ELR (cell line): ENCODE measurements at places on chromosomes 3 and 15.

GRCh38 chr3:182739619-182740018 lies 53.7 kb upstream of the ATP11B start:
- no peak for DNase-seq

DNA sequence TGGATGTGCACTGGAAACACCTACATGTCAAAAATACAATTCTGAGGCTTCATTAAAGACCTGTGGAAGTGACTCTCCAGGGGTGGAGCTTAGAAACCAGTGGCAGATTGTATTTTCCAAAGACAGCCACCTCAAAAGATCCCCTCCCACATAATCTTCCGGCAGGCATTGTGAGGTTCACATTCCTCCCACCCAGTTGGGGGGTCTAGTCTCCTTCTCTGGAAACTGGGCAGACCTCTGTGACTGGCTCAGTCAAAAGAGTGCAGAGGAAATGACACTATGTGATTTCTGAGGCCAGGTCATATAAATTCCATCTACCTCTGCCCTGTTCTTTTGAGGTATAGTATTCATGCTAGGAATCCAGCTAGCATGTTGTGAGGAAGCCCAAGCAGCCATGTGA lies 1.9 kb upstream of the CFAP92 start:
- DNase-seq, result no peak

DNA sequence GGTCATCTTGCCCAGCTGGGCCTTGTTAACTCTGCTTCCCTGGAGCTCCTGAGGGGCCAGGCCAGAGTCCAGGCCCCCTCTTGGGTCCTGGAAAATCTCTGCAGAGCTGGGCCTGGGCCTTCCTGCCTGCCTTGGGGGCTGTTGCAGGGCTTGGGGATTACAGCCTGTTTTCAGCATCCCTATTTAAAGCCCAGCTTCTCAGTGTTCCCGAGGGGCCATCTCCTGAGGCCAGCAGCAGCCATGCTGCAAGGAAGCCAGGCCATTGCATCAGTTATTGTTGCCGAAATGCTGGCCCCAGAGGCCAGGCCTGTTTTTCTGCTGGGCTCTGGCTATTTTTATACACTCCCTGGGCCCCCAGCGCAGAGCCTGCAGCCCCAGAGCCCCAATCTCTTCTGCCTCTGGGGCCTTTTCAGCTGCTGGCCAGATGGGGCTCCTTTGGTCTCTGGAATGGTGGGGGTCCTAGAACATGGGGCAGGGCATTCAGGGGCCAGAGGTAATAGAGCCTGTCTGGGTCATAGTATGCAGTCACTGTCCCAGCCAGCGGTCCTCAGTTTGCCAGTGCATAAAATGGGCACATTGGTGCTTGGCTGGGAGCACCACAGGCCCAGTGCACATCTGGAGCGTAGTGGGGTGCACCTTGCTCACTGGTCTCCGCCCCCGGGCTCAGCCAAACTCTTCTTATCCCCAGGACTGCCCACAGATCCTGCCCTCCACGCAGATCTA lies 28.5 kb downstream of the PLXNA1 start:
- no peak for DNase-seq

- DNase-seq, result peak; percentile 27
Observed at GRCh38 chr3:99647081-99647480, 8.7 kb downstream of the COL8A1 start.

DNA sequence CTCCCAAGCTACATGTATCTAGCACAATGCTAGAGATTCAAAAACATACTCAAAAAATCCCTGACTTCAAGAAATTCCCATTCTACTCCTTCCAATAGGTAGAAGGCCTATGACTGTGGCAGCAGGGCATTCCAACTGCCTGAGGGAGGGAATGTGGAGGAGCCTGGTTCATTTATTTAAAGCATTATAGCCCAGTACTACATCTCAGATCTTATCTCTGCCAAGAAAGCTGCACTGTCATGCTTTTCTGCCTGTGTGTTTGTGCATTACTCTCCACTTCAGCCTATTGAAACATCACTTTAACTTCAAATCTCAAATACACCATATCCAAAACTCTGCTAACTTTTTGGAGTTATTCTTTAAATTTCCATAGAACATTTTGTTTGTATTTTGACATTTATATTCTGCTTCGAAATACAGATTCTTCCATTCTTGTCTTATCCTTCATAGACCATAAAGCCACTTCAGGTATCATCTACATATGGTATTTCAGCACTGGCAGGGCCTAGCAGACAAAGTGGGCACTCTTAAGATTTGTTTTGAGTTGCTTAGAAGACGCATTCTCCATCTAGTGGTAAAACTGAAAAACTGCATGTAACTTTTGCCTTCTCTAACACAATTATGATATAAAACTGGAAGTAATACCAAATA lies 59.1 kb upstream of the NEDD4 start:
- DNase-seq, result peak; percentile 75

DNA sequence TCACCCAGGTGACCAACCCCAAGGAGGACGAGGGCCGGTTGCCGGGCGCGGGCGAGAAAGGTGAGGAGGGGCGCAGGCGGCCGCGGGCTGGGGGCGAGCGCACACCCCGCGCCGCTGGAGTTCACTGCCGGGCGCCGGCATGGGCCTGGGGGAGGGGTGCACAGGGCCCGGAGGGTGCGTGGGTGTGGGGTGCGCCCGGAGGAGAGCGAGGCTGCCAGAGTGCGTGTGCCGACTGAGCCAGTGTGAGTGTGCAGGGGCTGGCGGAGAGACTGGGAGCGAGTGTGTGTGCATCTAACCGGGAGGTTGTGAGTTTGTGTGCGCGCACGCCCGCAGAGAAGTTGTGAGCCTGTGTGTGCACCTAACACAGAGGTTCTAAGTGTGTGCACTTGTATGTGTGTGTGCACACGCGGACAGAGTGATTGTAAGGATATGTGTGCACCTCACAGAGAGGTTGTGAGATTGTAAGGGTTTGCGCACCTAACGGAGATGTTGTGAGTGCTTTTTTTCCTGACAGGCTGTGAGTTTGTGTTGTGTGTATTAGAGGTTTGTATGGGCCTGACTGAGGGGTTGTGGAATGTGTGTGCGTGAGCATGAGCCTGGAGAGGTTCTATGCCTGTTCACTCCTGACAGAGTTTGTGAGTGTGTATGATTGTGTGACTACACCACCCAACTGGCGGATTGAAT lies 681 bp downstream of the CTDSPL start:
- peak; percentile 48 for DNase-seq

- no peak for DNase-seq
Observed at GRCh38 chr3:112360561-112360960, 27.6 kb downstream of the CD200 start.

GRCh38 chr15:70526221-70526973 lies 237.0 kb downstream of the UACA start:
- peak; percentile 90 for DNase-seq

GRCh38 chr3:27728195-27729087 lies 6.3 kb upstream of the EOMES start:
- DNase-seq, result peak; percentile 49

DNA sequence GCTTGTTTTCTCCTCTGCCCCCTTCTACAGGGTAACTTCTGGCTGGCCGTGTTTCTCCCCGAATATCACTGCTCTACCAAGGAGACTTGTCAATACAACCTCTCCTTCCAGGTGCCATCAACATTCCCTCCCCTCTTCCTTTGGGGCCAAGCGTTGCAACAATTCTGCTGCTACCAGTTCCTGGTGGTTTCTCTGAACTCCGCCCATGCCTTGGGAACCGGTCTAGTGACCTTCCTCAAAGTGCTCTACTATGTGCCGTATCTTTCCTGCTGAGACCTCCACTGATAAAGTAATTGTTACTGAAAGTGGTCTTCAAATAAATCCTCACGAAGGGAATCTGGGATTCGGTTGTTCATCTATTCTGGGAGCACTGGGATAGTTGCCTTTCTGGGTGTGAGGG lies 26.2 kb downstream of the PCSK6 start:
- no peak for DNase-seq

DNA sequence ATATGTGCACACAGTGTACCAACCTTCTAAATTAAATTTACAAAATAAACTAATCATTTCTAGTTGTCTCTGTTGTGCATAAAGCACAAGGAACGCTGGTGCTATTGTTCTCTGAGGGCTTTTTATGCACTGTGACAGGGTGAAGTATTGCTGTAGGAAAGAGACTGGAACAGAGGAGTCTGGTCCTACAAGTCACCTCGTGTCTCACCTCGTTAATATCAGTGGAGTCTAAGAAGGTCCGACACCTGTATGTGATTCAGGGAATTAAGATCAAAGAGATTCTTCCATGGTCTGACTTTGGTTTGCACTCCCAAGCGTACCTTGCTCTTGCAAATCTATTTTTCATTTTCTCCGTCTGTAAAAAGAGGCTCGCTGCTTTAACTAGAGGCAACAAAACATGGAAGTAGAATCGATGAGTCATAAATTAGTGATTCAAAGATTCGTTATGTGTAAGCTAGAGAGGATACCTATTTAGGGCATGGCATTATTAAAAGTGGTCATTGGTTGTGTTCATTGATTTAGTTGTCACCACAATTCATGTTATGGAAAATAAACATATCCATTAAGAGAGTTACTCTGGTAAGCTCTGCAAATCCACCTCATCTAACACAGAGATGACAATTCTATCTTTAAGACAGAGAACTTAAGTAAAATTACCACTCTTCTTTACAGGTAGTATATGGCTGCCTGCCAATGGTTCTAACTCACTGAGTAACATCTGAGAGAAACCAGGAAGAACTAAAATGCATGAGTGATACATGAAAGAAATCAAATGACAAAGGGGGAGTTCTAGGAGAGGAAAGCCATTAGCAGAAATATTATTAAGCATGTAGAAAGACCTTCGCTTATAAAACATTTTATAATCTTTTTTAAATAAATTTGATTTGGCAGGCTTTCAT lies 219.4 kb upstream of the GBE1 start:
- peak; percentile 12 for DNase-seq
